ENCODE measurements at places on chromosomes 3 and 15. TPM values are rescaled to one million over a fixed set of nuclear protein-coding genes. Genes with fewer than 3 reads are reported as not detected.
A peak's percentile ranks its signal among the peaks of the same experiment; 100 is the strongest.

Gene DYNC1LI1
- 32.2 TPM for total RNA-seq

- no peak for DNase-seq
Observed at GRCh38 chr3:13163848-13164382, 90.7 kb upstream of the IQSEC1 start.

DNA sequence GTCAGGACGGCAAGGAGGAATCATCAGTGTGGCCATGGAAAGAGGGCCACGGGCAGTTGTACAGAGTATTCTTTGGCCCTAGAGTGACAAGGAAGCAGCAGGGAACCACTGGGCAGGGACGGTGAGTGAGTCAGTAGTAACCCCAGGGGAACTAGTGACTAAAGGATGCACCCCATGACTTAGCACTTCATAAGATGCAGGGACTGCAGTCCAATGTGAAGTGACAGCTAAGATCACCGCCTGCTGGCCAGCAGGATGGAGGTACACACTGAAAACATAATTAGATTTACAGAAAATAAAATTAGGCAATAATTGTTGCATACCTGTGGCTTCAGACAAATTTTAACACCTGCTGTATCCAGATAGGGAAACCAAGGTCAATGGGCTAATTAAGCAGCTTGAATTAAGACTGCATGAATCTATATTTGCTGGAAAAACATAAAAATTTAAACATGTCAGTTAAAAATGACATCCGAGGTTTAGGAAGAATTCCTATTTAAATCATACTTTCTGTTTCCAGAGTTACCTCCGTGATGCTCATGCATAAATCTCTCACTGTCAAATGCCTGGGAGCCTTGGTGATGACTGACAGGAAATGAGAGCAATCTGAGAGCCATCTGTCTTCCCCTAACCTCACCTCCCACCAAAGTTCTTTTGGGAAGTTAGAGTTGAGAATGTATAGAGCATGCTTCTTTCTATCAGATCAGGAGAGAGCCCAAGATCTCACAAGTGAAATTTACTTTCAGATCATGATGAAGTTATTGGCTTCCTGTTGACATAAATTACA is 56.5 kb downstream of the DCLK3 start:
- peak; percentile 28 for DNase-seq

- peak; percentile 61 for DNase-seq
Observed at GRCh38 chr15:80695099-80695910, at the start of gene ABHD17C. TSS of gene ABHD17C (plus strand) at chr15:80695310. CDS start at chr15:80695430, 120 bp downstream.
